ENCODE measurements at places on chromosomes 2 and 18.

- no peak for DNase-seq
Measured at GRCh38 chr18:75638223-75638775, 210.8 kb upstream of the SMIM21 start.

DNA sequence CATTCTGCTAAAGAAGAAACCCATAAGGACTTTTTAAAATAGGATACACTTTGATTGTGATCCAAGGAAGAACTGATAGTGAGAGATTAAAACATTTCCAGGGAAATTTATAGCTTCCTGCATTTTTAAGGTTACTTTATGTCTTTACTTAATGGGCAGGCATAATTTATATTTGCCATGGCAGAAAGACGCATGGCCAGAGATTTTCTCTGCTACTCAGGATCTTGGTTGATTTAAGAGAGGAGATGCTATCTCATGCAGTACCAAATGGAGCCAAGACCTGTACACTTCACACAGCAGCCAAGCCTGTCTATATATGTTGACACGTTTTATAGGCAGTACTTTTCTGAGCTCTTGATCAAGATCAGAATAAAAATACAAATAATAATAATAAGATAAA, 60.9 kb upstream of the NT5C1B start:
- DNase-seq, result no peak

GRCh38 chr2:178891265-178891958, 84.2 kb upstream of the TTN start:
- DNase-seq, result peak; percentile 52

DNA sequence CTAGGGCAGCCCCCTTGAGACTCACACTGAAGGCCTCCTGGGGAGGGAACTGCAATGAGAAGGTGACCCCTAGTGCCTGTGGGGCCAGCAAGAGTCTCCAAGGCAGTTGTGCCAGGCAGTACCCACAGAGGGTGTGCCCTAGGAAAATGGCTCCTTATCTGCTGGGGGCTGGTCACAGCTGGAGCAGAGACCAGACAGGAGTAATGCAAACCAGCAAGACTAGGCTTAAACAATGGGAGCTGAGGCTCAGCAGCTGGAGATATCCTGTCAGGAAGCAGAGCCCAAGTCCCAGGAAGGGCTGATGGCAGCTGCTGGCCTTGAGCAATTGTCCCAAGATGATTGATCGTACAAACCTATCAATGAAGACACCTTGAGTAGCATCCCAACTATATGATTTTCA, 26.8 kb upstream of the E2F6 start:
- no peak for DNase-seq

GRCh38 chr2:37460896-37461229, 116.4 kb downstream of the QPCT start:
- DNase-seq, result no peak

GRCh38 chr2:212265777-212266176, 272.8 kb downstream of the ERBB4 start:
- no peak for DNase-seq

GRCh38 chr2:46023165-46023854, 273.9 kb upstream of the EPAS1 start:
- DNase-seq, result no peak

GRCh38 chr18:46028536-46028891, 43.5 kb downstream of the PSTPIP2 start:
- DNase-seq, result no peak

- no peak for DNase-seq
Measured at GRCh38 chr18:48994926-48995835, 44.4 kb upstream of the SMAD7 start.

GRCh38 chr18:23498877-23499276, 4.4 kb upstream of the RMC1 start:
- peak; percentile 62 for DNase-seq

DNA sequence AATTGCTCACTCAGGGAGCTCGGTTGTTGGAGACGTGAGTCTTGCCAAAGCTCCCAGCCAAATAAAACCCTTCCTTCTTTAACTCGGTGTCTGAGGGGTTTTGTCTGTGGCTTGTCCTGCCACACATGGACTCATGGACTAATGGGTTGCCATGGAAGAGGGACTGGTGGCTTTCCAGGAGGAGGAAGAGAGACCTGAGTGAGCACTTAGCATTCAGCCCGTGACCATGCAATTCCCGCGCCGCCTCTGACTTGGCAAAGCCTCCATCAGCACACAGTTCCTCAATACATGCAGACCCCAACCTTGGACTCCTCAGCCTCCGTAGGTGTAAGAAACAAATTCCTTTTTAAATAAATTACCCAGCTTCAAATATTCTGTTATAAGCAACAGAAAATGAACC, 57.3 kb upstream of the TMEM18 start:
- DNase-seq, result no peak

- no peak for DNase-seq
Measured at GRCh38 chr18:57931038-57931437, 113.0 kb upstream of the NEDD4L start.

DNA sequence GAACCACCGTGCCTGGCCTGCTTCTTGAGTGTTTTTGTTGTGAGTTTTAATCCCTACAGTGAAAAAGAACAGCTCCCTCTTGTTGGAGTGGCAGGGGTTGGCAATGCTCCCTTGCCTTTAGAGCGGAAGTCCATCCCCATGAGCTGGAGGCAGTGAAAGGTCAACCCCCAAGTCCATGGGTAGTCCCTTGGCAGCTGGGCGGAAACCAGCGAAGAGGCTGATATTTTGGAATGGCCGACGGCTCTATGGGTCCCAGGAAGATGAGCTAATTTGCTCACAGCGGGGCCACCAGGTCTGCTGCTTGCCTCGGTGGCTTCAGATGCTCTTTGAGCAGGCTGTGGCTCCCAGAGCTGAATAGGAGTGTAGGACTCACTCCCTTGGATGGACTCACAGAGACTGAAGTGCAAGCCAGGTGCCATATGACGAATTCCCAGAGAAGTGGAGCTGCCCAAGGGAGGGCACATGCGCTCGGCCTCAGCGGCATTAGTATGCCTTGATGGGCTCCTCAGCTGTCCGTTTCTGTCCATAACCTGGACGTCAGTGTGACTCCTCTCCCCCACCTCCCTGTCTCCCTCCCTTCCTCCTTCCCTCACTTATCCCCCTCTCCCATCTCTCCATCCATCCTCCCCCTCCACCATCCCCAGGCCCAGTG, 25.4 kb upstream of the RHOB start:
- no peak for DNase-seq

- DNase-seq, result no peak
Measured at GRCh38 chr18:23274638-23275482, 139.6 kb downstream of the CABLES1 start.

GRCh38 chr18:79458917-79459803, 63.4 kb downstream of the NFATC1 start:
- no peak for DNase-seq

GRCh38 chr2:241636182-241637017, 558 bp downstream of the THAP4 start:
- no peak for DNase-seq

Data from kidney glomerular epithelial cell (primary cell).